ENCODE measurements at places on chromosomes 12 and 14.

DNA sequence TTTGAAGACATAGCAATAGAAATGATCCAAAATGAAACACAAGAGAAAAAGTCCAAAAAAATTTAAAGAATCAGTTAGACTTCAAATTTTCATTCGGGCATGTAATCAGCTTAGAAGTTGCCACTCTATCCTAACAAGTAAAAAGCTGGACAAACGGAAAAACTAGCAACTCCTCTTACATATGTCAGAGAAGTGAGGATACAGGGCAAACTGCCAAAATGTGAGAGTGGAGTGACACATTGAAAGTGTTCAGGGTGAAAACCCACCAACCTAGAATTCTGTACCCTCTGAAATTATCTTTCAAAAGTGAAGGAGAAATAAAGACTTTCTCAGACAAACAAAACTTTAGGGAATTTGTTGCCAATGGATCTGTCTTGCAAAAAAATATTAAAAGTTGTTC, 42.0 kb upstream of the CHPT1 start:
- no peak for DNase-seq

- DNase-seq, result no peak
Measured at GRCh38 chr12:84294246-84294645, 618.4 kb downstream of the SLC6A15 start.

- DNase-seq, result no peak
Measured at GRCh38 chr14:91062600-91062999, 2.2 kb upstream of the RPS6KA5 start.

DNA sequence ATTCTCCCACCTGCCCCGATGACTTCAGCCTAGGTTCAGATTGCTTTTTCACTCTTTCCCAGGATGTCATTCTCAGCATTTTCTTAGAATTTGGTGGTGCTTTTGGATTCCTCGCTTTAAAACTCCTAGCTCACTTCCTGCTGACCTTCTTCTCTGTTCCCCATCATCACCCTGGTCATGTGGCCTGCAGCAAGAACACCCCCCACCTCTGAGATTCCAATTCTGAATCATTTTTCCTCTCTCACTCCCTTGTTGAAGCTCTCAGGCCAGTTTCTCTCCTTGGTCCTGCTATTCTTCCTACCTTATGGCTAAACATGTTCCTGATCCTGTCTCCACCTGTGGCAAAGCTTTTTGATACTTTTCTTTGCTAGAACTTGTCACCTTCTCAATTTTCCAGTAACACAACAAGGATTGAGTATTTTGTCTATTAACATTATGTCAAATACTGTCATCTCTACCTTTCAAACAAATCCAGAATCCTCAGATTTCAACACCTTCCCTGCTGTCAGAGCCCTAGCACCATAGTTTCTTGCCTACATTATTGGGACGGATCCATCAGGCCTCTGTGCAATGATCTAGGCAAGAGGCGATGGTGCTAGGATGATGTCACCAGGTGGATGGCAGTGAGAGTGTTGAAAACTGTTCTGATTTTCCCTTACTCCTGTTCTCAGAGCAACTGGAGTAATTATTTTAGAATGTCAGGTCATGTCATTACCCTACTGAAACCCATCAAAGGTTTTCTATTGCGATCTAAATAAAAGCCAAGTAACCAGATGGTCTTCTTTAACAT, 233.7 kb downstream of the MON2 start:
- DNase-seq, result no peak

- DNase-seq, result no peak
Measured at GRCh38 chr12:46933947-46934346, 108.2 kb upstream of the SLC38A4 start.

DNA sequence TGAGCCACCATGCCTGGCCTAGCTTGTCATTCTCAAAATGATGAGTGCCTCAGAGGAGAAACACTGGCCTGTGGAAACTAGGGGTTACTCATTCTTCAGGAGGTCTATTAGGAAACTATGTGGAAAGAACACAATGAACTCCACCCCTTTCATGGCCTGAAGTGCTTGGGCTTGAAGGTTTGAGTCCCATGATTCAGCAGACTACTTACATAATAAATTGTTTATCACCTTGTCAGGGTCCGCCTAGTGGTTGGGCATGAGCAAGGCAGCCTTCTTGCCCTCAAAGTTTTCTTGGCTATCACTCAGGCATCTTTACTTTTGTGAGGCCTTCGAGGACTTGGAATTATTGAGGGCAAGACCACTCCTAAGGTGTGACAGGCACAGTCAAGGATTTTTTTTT, 251.2 kb downstream of the ACSS3 start:
- no peak for DNase-seq

- DNase-seq, result no peak
Measured at GRCh38 chr12:124191024-124191359, 103.9 kb upstream of the RFLNA start.
